ENCODE measurements at places on chromosomes 12 and 14.

- DNase-seq, result peak; percentile 86
These were observed 89.8 kb downstream of the ZFP36L1 start for GRCh38 chr14:68703093-68703492.

DNA sequence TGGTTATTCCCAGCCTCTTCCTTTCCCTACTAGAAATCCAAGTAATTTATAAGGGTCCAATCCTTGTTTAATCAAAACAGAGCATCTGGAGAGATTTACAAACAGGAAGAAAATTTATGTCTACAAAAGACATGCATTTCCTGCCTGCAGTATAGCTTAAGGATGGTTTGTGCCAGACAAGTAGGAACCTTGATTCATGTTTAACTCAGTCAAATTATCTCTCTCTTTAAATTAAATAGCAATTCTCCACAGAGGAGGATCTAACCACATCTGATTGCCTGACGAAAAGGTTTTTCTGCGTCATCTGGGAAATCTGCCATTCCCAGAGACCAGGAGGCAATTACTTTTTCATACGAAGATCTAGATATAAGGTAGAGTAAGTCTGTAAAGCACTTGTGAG lies 105.2 kb downstream of the ZFC3H1 start:
- DNase-seq, result peak; percentile 48

DNA sequence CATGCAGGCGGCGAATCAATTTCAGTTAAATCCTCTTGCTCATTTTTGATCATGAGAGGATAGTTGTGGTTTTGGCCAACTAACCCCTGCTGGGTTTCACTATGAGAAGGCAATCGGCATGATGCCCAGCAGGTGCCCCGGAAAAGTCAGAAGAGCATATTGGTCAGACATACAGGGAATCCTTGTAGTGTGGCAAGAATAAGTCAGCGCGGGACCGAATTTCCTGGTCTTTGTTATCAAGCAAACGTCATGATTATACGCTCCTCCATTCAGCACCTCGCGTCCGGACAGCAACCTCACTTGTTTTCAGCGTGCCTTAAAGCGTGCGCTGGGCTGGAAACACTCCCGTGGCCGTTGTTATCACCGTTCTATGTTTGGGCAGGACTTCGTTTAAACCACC lies 1.8 kb downstream of the TBC1D30 start:
- peak; percentile 60 for DNase-seq

GRCh38 chr12:1844661-1845409 lies 24.5 kb downstream of the LRTM2 start:
- no peak for DNase-seq
